ENCODE measurements at places on chromosomes 11 and 22.

DNA sequence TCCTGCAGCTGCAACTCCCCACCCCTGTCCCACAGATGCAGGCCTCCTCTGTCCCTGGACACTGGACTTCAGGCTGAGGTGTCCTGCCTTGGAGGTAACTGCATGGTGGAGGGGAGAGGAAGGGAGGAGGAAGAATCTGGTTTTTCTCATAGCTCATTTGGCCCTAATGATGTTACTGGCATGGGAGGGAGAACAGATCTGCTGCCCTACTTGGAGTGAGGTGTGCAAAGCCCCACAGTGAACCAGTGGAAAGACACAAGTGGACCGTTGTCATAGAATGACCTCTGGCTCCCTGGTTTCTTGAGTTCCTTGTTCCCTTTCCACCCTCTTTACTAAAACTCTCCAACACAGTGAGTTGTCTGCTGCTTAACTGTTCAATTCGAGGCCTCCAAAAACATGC is 215.9 kb downstream of the BARX2 start:
- DNase-seq: no peak

- no peak for DNase-seq
Observed at GRCh38 chr22:44573451-44573850, 75.4 kb upstream of the RTL6 start.

GRCh38 chr11:119172513-119172912 is 4.0 kb downstream of the NLRX1 start:
- no peak for DNase-seq

DNA sequence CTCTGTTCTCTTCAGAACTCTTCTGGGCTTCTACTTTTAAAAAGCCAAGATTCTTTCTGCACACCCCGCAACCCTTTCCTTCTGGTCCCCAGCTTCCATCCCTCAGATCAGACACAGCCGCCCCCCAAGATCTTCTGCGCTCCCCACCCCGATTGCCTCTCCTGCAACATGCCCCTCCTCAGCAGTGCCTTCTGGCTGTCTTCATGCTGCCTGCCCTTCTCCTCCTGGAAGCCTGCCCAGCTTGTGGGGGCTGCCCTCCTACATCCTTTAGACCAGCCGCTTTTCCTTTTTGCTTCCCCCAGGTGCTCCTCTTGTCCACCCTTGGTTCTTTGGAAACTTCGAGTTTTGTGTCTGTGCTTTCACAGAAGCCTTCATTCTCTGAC is 144.2 kb downstream of the FEZ1 start:
- no peak for DNase-seq

- DNase-seq: no peak
Observed at GRCh38 chr11:118287006-118287405, 17.5 kb upstream of the CD3E start.

- peak; percentile 43 for DNase-seq
Observed at GRCh38 chr11:62611705-62612365, 740 bp downstream of the EML3 start.

DNA sequence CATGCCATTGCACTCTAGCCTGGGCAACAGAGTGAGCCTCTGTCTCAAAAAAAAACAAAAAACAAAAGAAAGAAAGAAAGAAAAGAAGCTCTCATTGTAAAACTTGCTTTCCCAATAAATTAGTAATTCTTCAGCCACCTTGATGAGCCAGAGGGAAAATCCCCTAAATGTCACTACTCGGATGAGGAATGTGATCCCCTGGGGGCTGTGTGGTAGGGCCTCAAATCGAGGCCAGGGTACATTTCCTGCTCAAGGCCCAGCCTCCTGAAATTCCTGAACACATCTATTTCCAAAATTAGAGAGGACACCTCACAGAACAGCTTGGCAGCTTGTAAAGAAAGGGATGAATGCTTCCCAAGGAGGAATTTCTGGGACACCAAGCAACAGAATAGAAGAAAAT is 147.1 kb upstream of the SESN3 start:
- DNase-seq: no peak

DNA sequence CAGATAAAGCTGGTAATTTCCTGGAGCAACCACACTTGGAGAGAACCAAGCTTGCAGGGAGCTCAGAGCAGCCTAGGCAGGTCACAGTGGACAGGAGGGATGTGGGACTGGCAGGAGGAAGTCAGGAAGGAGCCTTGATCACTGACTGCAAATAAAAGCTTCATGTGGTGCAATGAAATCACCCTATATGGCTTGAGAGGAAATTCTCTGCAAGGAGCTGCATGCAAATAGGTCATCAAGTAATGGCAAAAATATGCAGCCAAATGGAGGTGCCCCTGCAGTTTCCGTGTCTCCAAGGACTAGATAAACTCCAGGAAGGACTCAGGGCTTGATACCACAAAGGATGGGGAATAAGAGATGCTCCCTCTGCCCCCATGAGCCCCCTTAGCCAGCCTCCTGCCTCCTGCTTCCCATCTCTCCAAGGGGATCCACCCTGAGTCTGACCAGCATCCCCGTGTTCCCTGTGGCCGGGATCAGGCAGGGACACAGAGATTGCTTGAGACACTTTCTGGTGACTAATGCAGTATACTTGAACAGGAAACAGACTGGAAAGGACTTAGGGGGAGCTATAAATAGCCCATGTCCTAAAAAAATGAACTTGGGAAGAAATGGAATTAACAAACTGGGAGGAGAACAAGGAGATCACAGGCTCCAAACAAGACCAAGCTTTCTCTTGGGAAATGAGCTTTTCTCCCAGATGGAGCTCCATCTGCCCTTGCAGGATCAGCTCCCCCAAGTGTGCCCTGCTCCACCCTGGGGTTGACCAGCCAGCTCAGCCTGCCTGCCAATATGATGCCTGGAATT is 23.9 kb upstream of the MICAL2 start:
- peak; percentile 68 for DNase-seq

DNA sequence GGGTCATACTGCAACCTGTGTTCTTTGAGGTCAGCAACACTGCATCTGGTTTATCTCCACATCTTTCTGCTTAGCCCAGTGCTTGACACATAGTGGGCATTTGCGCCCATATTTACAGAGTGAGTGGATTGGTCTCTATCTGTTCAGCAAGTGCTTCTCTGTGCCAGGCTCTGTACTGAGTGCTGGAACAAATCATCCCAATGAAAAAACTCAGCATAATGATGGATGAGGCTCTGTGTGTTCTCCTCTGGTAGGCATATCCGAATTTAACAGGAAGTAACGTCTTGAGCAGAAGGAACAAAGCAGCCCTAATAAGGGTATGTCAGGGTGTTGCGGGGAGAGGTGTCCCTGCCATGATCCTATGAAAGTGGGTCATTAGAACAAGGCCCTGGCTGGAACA is 46.0 kb downstream of the MCM5 start:
- DNase-seq: no peak

DNA sequence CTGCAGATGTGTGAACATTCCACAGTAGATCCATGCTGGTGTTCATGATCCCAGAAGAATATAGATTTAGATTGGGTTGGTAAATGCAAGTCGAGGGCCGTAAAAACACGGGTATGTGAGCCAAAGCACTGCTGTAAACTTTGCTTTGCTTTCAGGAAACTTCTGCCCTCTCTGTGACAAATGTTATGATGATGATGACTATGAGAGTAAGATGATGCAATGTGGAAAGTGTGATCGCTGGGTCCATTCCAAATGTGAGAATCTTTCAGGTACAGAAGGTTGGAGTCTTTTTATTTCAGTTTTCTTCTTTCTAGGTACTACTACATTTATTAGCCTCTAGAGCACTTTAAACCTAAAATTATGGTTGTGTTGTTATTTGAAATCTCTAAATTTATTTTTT is 36.2 kb upstream of the TTC36 start:
- DNase-seq: no peak

DNA sequence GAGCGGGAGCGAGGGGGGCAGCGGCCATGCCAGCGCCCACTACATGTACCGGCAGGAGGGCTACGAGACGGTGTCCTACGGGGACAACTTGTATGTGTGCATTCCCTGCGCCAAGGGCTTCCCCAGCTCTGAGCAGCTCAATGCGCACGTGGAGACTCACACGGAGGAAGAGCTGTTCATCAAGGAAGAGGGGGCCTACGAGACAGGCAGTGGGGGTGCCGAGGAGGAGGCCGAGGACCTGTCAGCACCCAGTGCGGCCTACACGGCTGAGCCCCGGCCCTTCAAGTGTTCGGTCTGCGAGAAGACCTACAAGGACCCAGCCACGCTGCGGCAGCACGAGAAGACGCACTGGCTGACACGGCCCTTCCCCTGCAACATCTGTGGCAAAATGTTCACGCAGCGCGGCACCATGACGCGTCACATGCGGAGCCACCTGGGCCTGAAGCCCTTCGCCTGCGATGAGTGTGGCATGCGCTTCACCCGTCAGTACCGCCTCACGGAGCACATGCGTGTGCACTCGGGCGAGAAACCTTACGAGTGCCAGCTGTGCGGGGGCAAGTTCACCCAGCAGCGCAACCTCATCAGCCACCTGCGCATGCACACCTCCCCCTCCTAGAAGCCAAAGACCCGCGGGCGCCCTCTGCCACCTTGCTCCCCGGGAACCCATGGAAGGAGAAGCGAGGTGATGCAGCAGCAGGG is 20.9 kb upstream of the TMEM191C start:
- DNase-seq: no peak

DNA sequence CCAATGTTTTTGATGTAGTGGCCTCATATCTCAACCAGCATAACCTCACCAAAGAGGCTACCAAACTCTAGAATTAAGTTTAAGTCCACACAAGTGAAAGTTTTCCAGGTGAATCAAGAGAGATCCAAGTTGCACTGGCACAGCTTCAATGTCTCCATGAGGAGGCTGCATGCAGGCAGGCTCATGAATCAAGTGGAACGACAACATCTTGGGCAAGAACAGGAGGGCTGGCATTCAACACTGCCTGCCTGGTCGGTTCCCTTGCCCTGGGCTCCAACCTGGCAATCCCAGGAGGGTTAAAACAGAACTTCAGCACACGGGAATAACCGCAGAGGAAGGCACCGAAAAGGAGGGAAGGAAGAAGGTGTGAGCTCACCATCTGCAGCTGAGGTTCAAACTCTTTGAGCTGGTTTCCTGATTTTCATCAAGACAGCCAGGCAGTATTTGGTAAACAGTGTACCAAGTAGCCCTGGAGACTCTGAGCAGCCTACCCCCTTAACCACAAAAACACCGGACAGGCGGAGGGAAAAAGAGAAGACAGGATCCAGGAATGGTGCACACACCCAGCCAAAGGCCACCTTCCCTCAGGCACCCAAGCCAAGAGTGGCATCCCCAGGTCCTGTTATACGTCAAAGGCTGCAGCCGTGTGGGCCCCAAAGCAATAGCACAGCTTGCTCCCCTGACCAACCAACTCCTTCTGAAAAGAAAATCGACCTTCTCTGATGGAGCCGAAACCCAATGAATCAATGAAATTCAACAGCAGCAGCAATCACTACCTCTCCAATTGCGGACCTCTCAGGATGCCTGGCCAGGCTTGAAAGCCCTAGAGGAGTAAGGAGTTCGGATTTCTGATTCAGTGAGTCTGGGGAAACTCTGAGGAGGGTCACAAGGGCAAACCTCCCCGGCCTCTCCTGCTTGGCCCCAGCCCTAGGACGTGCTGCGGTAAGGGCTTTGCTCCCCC is 1.3 kb downstream of the PACSIN2 start:
- DNase-seq: no peak

GRCh38 chr11:105181100-105181499 is 41.5 kb upstream of the CARD18 start:
- peak; percentile 33 for DNase-seq

DNA sequence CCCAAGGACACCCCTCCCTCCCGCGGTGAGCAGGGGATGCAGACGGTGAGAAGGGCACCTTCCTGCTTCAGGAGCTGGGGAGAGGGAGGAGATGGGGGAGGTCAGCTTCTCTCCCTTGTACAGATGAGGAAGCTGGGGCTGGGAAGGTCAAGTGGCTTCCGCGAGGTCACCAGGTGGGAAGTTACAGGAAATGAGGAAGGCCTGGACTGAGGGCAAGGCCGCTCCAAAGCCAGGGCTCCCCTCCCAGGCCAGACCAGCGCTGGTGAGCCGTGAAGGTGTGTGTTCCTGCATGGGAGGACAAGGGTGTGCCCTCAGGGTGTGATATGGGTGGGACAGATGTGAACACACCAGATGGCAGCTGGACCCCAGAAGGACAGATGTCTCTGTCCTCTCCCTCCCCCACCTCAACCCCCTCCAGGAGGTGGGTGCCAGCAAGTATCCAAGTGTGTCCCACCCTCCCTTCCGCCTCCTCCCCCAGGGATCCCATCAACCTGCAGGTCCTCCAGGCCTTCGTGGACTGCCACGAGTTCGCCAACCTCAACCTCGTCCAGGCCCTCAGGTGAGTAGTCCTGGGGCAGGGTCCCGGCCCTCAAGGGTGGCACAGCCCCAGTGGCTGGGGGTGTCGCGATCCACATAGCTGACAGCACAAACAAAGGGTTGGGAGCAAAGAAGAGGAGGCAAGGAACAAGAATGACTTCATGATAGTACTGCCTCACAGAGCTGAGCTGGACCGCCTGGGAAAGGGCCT is 16.6 kb downstream of the CYTH4 start:
- DNase-seq: no peak

DNA sequence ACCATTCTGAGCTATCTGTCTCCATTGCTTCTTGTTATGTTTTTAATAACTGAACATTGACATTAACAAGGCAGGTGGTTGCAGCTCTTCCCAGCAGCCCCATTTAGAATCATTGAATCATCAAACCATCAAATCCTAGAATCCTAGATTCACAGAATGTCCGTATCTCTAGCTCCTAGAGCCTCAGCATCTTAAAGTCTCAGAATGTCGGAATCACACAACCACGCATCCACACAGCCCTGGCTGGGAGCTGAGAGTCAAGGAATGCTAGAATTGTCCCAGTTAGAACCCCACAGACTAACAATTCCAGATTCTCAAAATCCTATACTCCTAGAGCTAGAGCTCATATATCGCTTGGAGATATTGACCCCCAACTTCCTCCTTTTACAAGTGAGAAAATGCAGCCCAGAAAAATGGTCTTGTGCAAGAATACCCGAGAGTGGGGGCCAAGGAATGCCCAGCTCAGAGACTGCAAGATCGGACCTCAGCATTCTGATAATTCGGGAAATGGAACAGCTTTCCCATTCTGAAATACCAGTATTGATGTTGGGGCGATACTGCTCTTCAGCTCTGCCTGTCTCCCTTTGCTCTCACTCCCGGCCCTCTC is 38.8 kb downstream of the PDE2A start:
- no peak for DNase-seq

DNA sequence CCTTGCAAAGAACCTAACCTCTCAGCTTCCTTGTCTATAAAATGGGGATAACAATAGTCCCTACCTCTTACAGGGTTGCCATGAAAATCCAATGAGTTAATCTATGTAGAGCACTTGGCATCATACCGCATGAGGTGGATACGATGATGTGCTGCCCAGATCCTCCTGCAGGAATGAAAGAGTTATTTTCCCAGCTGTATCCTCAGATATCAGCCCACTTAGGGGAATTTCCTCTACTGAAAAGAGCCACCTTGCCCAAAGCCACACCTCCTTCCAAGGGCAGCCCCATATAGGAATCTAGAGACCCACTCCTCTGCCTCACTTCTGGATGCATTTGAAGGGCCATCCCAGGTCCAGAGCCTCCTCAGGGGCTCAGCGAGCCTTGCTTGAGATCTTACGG is 128.4 kb downstream of the CCDC81 start:
- DNase-seq: no peak

GRCh38 chr11:130638033-130638432 is 189.6 kb downstream of the ADAMTS15 start:
- DNase-seq: no peak

Data from astrocyte of the cerebellum (primary cell).